CD8-positive, alpha-beta memory T cell (primary cell): ENCODE measurements at places on chromosomes 6 and 20. TPM values are rescaled to one million over a fixed set of nuclear protein-coding genes. Genes with fewer than 3 reads are reported as not detected.

- no peaks in the 10 kb centered on the region for H3K27me3 ChIP-seq
- no peaks in the 10 kb centered on the region for H3K36me3 ChIP-seq
- no peak for DNase-seq
- no peak overlapping the region for H3K4me3 ChIP-seq
- H3K27ac ChIP-seq = peak overlapping the region; percentile 8
- peaks cover 26% of the 10 kb centered on the region for H3K4me1 ChIP-seq
Observed at GRCh38 chr6:157859775-157860504, 36.9 kb downstream of the SNX9 start.

GRCh38 chr6:119076173-119076572 lies 2.3 kb downstream of the FAM184A start:
- H3K27me3 ChIP-seq = no peaks in the 10 kb centered on the region
- no peak for DNase-seq
- no peaks in the 10 kb centered on the region for H3K36me3 ChIP-seq
- peaks cover 14% of the 10 kb centered on the region for H3K4me1 ChIP-seq
- H3K27ac ChIP-seq = no peak overlapping the region
- H3K4me3 ChIP-seq = peak overlapping the region; percentile 14

Gene GSTA2
- total RNA-seq = not detected

- peaks cover 6% of the 10 kb centered on the region for H3K36me3 ChIP-seq
- DNase-seq = no peak
- H3K27me3 ChIP-seq = no peaks in the 10 kb centered on the region
- peak overlapping the region; percentile 93 for H3K4me3 ChIP-seq
Observed at GRCh38 chr6:135054226-135054568, 425 bp downstream of the HBS1L start.
